ENCODE measurements at places on chromosomes 4 and X.

DNA sequence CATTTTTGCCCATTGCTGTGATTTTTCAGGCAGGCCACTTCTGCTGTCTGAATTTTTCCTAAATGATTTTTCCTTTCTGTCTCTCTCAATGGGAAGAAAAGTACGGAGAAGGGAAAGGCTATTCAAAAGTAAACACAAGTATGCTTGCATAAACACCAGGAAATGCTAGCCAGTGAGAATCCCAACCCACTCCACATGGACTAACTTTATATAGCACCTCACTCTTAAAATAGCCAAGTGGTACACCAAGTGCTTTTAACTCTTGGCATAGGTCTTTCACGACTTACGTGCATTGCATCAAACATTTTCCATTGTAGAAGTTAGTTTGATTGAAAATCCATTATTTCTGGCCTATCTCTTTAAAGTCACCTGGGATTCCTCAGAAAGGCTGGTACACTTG lies 178.9 kb upstream of the SPANXN1 start:
- H3K27ac ChIP-seq = no peak overlapping the region
- H3K4me3 ChIP-seq = no peak overlapping the region
- no peaks in the 10 kb centered on the region for H3K4me1 ChIP-seq
- no peaks in the 10 kb centered on the region for H3K36me3 ChIP-seq

DNA sequence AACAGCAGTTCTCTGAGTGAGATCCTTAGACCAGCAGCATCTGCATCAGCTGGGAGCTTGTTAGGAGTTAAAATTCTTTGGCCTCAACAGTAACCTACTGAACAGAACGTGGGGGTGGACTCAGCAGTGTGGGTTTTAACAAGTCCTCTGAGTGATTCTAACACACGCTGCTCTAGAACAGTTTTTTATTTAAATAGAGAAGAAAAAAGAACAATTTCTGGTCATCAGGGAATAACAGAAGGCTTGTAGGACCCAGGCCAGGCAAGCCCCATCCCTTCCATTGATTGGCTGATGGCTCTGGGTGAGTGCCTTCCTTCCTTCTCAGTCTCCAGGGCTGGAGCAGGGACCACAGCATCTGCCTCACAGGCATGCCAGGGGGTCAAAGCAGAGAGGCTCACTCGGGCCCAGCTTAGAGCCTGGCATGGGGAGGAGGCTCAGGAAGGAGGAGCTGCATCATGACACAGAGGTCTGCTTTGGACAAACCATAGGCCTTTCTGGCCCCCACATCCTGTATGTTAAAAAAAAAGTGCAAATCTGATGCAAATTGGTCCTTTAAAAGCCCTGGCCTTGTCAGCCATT lies 56.7 kb downstream of the JAKMIP1 start:
- no peak overlapping the region for H3K4me3 ChIP-seq
- H3K36me3 ChIP-seq = no peaks in the 10 kb centered on the region
- no peak for DNase-seq
- no peak overlapping the region for H3K27ac ChIP-seq
- no peaks in the 10 kb centered on the region for H3K27me3 ChIP-seq
- H3K4me1 ChIP-seq = no peaks in the 10 kb centered on the region

DNA sequence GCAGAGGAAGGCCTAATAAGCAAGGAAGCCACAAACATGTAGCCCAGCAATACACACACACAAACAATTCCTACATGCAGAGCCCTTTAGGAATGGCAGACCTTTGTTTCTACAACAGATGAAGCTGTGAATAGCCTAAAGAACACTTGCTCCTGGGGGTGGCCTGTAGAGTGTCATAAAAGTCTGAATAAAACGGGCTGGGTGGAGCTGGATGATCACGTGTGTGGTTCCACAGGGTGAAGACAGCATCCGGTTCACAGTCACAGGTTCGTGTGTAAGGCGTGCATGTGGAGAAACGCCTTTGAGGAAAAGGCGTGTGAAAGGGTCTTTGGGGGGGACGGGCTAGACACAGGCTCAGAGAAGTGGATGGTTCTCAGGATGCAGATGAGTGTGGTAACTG lies 156.1 kb downstream of the AFAP1 start:
- no peaks in the 10 kb centered on the region for H3K36me3 ChIP-seq
- DNase-seq = no peak
- H3K4me1 ChIP-seq = peaks cover 15% of the 10 kb centered on the region
- no peak overlapping the region for H3K27ac ChIP-seq

- peak; percentile 65 for DNase-seq
- no peaks in the 10 kb centered on the region for H3K27me3 ChIP-seq
- no peaks in the 10 kb centered on the region for H3K36me3 ChIP-seq
- H3K27ac ChIP-seq = peak overlapping the region; percentile 85
Measured at GRCh38 chr4:26741491-26741871, 119.2 kb upstream of the STIM2 start.

DNA sequence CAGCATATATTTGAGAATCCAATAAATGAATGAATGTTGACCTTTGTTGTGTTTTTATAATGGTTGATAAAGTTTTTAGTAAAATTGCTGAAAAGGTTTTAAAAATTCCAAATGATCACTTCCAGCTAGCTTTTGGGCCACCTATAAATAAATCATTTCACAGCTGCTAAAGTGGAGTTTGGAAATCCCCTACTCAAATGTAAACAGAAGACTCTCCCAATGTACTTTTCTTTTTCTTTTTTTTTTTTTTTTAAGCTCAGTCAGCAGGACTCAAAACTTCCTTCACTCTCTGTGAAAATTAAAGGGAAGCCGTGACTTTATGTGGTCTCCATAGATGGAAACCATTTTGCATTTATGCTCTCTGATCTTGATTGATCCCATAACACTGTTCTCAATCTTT lies 45.2 kb downstream of the CXCL13 start:
- DNase-seq = no peak
- H3K27me3 ChIP-seq = no peaks in the 10 kb centered on the region
- H3K27ac ChIP-seq = no peak overlapping the region
- no peak overlapping the region for H3K4me3 ChIP-seq

GRCh38 chrX:143781103-143781502 lies 60.6 kb upstream of the SPANXN2 start:
- H3K4me3 ChIP-seq = no peak overlapping the region
- H3K36me3 ChIP-seq = no peaks in the 10 kb centered on the region
- H3K27ac ChIP-seq = no peak overlapping the region
- H3K27me3 ChIP-seq = no peaks in the 10 kb centered on the region

DNA sequence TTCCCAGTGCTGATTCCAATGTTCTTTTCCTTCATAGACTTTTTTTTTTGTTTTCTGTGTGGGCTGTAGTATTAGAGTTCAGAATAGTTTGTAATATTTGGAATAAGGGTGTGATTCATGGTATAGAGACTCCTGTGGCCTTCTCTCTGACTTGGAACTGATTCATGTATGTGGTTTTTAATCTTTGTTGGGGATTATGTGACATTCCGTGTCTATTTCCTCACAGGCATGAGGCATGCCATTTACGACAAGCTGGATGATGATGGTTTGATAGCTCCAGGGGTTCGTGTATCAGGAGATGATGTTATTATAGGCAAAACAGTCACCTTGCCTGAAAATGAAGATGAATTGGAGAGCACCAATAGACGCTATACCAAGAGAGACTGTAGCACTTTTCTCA lies 44.4 kb downstream of the POLR2B start:
- no peak overlapping the region for H3K27ac ChIP-seq
- no peaks in the 10 kb centered on the region for H3K4me1 ChIP-seq
- no peak for DNase-seq
- no peaks in the 10 kb centered on the region for H3K27me3 ChIP-seq
- H3K4me3 ChIP-seq = no peak overlapping the region

DNA sequence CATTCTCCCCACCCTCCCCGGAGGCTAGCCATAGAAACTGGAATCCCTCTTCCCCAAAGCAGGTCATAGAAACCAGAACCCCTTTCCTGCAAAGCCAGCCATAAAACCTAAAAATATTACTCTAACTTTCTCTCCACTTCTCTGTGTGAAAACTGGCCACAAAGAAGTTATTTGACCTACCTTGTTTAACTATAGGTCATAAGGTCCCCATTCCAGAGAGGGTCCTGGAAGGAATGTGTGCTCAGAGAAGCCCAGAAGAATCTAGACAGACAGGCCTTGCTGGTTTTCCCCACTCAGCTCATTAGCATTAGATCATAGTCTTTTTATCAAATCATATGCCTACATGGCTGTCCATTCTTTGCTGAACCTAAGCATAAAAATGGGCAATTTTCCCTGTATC lies 52.8 kb upstream of the TEX13A start:
- no peaks in the 10 kb centered on the region for H3K27me3 ChIP-seq
- no peak for DNase-seq
- no peak overlapping the region for H3K4me3 ChIP-seq
- H3K36me3 ChIP-seq = no peaks in the 10 kb centered on the region
- H3K4me1 ChIP-seq = no peaks in the 10 kb centered on the region

GRCh38 chr4:2768921-2769336 lies 12.8 kb upstream of the TNIP2 start:
- H3K27me3 ChIP-seq = no peaks in the 10 kb centered on the region
- no peaks in the 10 kb centered on the region for H3K4me1 ChIP-seq
- no peak overlapping the region for H3K27ac ChIP-seq
- no peak for DNase-seq

- H3K4me3 ChIP-seq = no peak overlapping the region
- H3K27me3 ChIP-seq = no peaks in the 10 kb centered on the region
- H3K27ac ChIP-seq = no peak overlapping the region
- peak; percentile 19 for DNase-seq
- H3K4me1 ChIP-seq = no peaks in the 10 kb centered on the region
Measured at GRCh38 chr4:46270986-46271596, 118.8 kb downstream of the GABRA2 start.

DNA sequence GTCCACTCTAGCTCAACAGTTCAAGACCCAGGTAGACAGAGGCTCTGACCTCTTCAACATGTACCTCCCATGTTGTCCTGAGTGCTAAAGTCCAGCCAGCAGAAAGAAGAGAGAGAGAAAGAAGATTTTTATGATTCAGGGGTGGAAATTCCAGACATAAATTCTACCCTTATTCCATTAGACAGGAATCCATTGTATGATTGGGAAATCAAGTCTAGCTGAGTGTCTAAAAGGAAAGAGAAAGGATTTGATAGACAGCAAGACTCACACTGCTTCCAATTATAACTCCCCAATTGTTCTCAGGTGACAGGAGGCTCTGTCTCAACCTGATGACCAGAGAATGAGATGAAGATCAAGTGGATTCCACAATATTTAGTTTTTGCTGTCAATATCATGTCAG lies 27.9 kb upstream of the PGM2 start:
- no peaks in the 10 kb centered on the region for H3K27me3 ChIP-seq
- H3K4me1 ChIP-seq = no peaks in the 10 kb centered on the region
- H3K4me3 ChIP-seq = no peak overlapping the region

DNA sequence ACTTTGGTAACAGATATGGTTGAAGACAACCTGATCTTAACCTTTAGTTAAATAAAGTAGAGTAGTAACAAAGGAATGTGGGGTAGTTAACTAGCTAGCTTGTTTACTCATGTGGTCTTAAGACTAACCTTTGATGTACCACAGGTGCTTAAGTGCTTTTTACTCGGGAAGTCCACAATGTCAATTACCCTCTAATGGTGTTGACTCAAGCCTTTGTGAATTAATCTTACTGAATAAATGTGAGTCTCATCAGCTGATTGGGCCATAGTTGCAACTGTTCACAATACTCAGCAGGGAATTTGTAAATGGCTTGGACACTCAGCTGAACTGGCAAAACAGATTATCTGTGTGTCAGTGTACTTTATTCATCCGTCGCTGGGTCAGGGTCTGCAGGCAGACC lies 119.0 kb upstream of the UGT8 start:
- H3K36me3 ChIP-seq = no peaks in the 10 kb centered on the region
- no peaks in the 10 kb centered on the region for H3K27me3 ChIP-seq
- DNase-seq = no peak
- H3K4me1 ChIP-seq = peaks cover 5% of the 10 kb centered on the region
- H3K4me3 ChIP-seq = no peak overlapping the region

DNA sequence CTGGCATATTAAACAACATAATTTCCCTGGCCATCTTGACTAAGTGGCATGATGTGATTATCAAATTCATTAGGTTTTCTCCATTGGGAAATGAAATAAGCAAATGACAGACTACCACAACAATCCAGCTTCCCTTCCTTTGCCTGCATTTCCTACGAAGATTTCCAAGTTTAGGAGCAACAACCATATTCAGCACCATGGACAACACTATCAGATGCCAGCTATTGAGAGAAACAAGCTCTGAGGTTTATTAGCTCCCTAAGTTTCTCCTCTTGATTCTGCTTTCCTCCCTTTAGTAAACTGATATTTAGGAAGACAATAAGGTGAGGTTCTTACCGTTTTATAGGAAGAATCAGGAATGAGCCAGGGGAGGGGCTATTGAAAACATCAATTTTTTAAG lies 36.2 kb downstream of the DCX start:
- DNase-seq = peak; percentile 66
- peaks cover 37% of the 10 kb centered on the region for H3K4me1 ChIP-seq
- H3K27ac ChIP-seq = no peak overlapping the region
- H3K4me3 ChIP-seq = no peak overlapping the region
- no peaks in the 10 kb centered on the region for H3K27me3 ChIP-seq

DNA sequence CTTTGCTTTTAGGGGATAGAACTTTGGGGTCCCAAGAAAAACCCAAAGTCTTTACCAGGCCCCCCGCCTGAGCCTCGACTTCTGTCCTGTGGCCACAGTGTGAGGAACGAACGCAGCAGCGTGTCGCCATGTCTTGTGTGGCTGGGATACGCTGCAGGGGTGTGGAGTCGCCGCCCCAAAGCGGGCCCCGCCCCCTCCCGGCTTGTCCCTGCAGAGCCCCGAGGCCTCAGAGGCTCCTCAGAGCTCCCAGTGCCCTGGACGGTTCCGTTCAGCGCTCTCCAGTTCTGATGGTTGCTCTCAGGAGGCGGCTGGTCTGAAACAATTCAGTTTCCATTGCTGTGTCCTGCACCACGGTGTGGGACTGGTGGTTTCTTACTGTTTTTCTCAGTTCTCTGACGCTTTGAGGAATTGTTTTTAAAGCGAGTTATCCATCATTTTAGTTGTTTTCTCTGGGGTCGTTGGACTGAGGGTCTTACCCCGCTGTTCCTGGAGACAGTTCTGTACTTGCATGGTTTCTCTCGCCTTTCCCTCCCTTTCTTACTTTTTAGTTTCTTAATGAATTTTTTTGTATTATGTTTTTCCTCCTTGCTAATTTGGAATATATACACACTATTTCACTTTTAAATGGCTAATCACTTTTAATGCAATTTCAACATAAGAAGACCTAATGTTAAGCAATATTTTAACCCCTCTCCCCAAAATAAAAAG lies 1.6 kb upstream of the IDUA start:
- H3K27me3 ChIP-seq = peaks cover 41% of the 10 kb centered on the region
- H3K27ac ChIP-seq = no peak overlapping the region
- H3K4me1 ChIP-seq = peaks cover 14% of the 10 kb centered on the region
- DNase-seq = peak; percentile 82

GRCh38 chr4:139509727-139510410 lies 46.1 kb downstream of the SETD7 start:
- no peak overlapping the region for H3K4me3 ChIP-seq
- no peak overlapping the region for H3K27ac ChIP-seq

DNA sequence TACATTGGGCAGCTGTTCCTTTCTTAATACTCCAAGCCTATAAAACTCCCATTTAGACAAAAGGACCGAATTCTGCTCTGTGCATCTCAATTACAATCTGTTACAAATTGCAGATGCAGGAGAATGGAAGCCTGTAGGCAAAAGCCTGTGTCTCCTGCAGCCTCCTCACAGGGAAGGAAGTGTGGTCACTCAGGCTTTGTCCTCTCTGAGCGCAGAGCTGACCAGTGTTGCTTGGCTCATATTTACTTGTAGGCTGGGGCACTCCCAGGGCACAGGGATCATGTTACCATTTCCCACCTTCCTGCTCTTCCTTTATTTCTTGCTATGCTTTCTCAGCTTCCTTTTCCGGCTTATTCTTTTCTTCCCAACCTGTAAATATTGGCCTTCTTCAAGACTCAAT lies 15.7 kb downstream of the SUPT20HL2 start:
- H3K27me3 ChIP-seq = no peaks in the 10 kb centered on the region
- H3K27ac ChIP-seq = peak overlapping the region; percentile 8
- H3K4me1 ChIP-seq = peaks cover 14% of the 10 kb centered on the region
- DNase-seq = peak; percentile 53
- no peaks in the 10 kb centered on the region for H3K36me3 ChIP-seq

- no peaks in the 10 kb centered on the region for H3K27me3 ChIP-seq
- no peak overlapping the region for H3K27ac ChIP-seq
Measured at GRCh38 chrX:48487362-48487798, 11.4 kb downstream of the FTSJ1 start.
